GM13976 (cell line): ENCODE measurements at places on chromosomes 4 and X.
A peak's percentile ranks its signal among the peaks of the same experiment; 100 is the strongest.

DNA sequence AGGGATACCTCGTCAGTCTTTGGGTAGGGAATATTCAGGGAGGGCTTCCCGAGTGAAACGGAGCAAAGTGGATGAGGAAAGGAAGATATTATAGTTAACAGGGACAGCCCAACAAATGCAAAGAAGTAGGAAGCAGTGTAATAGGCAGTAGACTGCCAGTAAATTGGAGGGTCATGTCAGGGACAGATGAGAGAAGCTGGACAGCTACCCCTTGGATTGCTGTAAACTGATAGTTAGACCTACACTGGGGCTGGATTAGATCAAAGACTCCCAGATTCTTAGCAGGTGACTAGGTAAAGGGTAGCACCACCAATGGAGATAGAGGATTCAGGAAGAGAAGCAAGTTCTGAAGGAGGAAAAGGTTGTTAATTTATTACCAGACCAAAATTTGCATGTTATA, 48.0 kb downstream of the NPNT start:
- no peak for DNase-seq

DNA sequence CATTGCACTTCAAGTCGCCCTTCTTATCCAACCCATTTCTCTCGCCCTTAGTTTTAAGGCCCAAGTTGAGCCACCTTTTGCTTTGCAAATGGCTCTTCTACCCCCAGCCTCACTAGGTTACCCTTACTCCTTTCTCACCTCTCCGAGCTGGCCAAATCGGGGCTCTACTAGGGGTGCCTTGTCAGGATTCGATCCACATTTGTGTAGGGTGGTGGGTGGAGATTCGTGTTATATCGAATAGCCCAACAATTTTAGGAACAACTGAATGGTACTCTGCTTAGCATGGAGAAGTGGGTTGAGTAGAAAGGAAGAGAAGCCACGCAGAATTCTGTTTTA, 3.5 kb downstream of the SLIT2 start:
- no peak for DNase-seq

DNA sequence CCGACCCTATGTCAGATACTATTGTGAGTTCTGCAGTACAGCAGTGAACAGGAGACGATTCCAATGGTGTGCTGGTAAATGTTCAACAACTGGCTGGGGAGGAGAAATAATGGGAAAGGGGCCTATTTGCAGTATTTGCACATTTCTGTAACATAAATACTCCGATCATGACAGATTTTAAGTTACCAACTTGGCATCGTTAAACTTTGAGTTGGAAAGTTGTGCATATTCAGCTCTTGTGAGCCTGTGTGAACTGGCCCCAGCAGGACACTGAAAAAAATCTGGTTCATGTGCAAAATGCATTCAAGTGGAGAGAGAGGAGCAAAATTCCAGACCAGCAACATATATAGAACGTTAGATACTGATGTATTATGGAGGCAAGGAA, 175.0 kb downstream of the MAPK10 start:
- DNase-seq: no peak

DNA sequence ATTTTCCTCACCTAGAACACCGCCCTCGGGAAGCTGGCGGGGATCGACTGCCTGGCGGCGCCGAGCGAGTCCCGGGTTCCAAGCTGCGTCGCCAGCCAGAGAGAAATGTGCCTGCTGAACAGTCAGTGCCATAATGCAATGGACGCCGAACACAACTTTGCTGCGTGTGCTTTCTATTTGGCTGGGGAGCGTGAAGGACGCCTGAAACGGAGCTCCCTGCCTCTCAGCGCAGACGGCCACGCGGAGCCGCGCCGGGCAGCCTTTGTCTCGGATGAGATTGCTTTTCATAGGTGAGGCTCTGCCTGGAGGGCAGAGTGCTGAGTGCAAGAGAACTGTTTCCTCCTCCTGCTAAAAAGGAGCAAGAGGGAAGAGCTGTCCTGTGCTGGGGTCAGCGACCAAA, 107.7 kb upstream of the BCOR start:
- no peak for DNase-seq

DNA sequence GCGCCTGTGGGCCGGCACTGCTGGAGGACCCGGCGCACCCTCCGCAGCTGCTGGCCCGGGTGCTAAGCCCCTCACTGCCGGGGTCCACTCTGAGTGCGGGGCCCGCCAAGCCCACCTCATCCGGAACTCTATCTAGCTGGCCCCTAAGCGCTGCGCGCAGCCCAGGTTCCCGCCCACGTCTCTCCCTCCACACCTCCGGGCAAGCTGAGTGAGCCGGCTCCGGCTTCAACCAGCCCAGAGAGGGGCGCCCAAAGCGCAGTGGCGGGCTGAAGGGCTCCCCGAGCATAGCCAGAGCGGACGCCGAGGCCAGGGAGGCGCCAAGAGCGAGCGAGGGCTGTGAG, 75.2 kb downstream of the QDPR start:
- no peak for DNase-seq

DNA sequence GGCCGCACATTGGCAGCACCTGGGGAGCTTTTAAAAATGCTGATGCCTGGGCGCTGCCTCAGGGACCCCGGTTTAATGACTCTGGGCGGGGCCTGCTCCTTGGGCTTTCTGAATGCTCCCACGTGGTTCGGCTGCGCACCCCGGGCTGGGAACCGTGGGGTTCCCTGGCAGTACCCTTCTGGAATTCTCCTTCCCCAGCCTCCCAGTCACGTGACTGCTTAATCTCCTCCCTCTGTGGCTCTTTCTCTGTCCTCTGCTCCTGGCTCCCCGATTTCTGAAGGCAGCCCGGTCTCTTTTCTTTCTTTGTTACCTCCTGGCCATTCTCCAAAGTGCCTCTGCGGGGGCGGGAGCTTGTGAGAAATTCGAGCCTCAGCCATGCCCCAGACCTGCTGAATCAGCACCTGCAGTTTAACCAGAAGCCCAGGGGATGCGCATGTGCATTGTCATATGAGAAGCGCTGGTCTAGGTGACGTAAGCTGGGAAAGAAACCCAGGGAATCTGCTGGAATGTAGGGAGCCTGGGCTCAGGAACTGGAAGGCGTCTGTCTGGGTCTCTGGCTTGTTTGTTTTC, 16.6 kb downstream of the CLCN4 start:
- no peak for DNase-seq

DNA sequence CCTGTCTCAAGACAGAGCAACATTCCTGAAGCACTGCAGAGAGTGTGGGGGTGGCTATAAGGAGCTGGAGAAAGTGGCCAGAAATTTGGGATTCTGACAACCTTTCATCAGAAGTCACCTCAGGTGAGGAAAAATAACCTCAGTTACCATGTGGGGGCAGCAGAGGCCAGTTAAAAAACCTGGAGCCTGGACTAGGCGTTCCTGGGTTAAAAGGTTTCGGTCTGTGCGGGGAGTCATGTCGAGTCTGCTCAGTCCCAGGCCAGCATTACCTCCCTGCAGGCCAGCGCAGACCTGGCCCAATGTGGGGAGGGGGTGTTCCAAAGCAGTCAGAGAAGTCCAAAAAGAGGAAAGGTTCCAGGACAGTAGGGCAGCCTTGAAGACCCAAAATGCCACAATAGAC, 10.9 kb upstream of the NALF2 start:
- no peak for DNase-seq

DNA sequence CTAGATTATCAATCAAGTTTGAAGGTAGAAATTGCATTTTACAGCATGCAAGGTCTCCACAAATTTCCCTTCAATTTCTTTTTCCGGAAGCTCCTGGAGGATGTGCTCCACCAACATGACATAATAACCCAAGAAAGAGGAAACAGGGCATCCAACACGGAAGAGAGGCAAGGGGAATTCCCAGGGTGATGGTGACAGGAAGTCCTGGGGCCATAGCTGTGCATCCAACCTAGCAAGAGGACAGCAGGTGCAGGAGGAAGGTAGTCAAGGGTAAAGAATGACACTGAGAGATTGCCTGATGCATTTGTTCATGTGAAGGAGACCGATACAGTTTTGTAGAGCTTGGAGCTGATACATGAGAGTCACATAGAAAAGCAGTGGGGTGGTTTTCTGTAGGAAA, 115.7 kb upstream of the LSM6 start:
- peak; percentile 29 for DNase-seq

DNA sequence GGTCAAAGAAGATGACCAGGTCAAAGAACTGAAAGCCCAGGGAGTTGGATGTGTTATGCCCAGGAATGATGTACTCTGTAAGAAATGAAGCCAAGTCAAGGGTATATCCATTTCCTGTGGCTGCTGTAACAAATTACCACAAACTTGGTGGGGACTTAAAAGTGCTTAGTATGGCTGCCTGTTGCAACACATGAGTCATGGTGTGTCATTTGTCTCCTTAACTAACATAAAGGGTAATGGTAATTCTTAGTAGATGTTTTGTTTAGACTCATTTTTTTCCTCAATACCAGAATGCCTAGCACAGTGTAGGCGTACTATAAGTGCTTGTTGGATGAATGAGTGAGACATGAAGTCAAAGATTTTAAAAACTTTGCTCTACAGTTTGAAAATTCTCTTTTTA, 45.7 kb downstream of the SYTL5 start:
- DNase-seq: no peak

- DNase-seq: no peak
Measured at GRCh38 chrX:107323786-107324492, 117.5 kb downstream of the DNAAF6 start.

DNA sequence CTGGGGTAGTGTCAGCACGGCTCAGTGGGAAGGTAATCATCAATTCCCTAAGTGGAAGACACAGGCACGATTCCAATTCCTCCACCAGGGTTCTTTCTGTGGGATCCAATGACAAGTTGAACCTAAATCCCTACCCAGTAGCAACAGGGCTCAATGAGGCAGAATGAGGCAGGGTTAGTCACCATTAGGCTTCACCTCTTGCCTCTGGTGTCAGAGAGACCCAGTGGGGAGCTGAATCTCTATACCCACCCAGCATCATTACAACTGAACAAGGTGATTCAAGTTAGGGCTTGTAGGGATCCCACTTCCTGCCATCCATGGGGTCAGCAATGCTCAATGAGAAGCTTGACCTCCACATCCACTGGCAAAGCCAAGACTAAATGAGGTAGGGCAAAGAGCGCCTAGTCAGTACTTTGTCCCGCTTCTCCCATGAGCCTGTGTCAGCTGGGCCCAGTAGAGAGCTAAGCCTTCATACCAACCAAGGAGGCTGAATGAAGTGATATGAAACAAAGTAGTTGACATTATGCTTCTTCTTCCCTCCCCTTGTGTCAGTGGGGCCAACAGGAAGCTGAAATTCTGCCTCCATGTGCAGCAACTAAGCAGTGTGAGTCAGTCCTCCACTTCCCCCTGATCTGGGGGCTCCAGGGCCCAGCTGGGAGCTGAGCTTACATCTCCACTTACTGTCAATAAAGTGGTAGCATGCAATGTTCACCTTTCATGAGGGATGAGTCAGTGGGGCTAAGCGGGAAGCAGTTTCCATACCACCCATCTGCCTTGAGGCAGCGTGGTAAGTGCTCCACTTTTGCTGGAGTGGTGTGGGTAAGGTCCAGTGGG, 36.4 kb upstream of the RBM41 start:
- no peak for DNase-seq

GRCh38 chrX:13298836-13299235, 21.0 kb downstream of the ATXN3L start:
- no peak for DNase-seq

DNA sequence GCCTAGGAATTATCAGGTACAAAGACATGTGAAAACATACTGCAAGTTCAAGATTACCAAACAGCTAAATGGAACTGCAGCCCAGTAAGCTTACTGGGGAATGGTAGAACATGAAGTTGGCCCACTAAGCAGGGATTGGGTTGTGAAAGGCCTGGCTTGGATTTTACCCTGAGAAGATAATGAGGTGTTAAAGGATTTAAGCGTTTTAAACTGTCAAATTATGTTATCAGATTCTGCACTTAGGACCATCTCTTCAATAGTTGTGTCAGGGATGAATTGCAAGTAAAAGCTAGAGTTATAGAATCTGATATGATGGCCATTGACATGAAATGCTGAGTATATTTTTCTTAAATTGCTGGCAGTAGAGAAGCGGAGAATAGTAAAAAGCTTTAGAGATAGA, 225.7 kb downstream of the GRID2 start:
- no peak for DNase-seq

- no peak for DNase-seq
Measured at GRCh38 chr4:102994803-102995202, 24.7 kb downstream of the SLC9B1 start.

GRCh38 chrX:12891915-12892506, 14.4 kb upstream of the TLR8 start:
- DNase-seq: no peak

GRCh38 chrX:53794181-53794580, 107.7 kb upstream of the HUWE1 start:
- DNase-seq: no peak

DNA sequence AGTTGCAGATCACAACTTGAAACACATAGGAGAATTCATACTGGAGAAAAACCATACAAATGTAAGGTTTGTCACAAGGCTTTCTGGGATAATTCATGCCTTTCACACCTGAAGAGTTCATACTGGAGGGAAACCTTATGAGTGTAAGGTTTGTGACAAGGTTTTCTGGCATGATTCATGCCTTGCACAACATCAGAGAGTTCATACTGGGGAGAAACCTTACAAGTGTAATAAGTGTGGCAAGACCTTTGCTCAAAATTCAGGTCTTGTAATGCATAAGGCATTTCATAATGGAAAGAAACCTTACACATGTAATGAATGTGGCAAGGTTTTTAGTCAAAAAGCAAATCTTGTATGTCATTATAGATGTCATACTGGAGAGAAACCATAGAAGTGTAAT, 58.8 kb upstream of the ENPEP start:
- DNase-seq: no peak

GRCh38 chr4:1939664-1940509, 68.7 kb downstream of the NSD2 start:
- no peak for DNase-seq

DNA sequence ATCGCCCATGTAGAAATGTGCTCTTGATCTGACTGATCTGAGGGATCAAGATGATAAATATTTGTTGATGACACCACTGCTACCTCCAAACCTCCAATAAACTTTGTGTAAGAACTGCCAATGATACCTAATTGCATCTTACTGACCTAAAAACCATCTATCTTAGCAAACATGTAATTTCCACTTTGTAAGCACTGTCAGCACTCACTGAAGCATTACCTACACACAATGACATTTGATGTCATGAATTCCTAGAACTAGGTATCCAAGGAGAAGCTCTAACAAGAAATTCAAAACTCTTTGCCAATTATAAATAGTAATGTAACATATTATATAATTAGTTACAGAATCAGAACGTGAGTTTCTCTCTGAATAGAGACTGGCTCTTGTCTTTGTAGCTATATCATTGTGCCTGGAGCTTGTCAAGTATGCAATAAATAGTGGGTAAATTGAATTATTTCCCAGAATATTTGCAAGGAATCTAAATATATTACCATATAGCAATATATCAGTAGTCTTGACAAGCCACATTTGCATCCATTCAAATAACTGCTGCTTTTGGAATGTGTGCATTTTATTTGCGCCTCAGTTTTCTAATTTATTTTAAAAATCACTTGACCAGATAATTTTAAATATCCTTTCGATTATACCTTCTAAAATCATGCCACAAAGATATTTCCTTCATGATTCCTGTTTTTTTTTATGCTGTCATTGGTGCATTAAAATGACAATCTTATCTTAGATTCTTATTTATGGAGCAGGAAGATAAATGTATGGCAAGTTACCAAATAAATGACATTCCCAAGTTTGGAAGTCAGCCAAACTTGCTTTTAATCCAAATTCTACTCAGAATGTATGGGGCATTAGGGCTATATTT, 232.3 kb upstream of the NEIL3 start:
- no peak for DNase-seq
